Activated CD4-positive, alpha-beta memory T cell treated with anti-CD3 and anti-CD28 coated beads for 36 hours (primary cell): ENCODE measurements at places on chromosomes 11 and 22. TPM values are rescaled to one million over a fixed set of nuclear protein-coding genes. Genes with fewer than 3 reads are reported as not detected.

DEFB131B gene
- total RNA-seq = not detected

GLYATL1 gene
- not detected for total RNA-seq

GGT1 gene
- 39.5 TPM for total RNA-seq

MRE11 gene
- total RNA-seq = 47.6 TPM

SPI1 gene
- total RNA-seq = not detected

KCNJ1 gene
- not detected for total RNA-seq

SMC1B gene
- total RNA-seq = 1.1 TPM
